ENCODE measurements at places on chromosomes 7 and 10.

DNA sequence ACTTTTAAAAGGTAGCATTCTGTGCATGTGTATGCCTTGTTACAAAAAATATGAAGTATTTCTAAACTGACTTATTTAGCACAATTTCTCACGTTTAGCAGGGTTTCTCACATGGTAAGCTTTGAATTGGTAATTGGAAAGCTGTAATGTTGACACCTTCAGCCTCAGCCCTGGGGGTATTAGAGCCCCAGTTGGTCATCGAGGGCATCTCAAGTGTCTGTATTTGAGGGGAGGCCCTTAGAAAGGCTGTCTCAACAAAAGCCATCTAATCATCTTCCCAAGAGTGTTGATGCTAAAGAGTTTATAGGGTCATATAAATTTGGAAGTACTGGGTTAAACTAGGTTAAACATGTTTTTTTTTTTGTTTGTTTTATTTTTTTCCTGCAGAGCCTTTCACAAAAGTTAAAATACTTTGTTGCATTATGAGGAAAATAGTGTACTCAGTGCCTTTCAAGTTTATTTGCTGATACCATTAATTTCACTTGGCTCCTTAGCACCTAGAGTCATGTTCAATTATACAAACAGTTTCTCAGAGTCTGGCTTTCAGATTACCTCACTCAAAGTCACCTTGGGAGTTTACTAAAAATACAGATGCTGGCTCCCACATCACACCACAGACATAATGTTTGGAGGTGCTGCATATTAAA is 134.0 kb downstream of the CD36 start:
- DNase-seq: peak; percentile 38

GRCh38 chr7:108418946-108419345 is 37.3 kb downstream of the NRCAM start:
- DNase-seq: no peak

DNA sequence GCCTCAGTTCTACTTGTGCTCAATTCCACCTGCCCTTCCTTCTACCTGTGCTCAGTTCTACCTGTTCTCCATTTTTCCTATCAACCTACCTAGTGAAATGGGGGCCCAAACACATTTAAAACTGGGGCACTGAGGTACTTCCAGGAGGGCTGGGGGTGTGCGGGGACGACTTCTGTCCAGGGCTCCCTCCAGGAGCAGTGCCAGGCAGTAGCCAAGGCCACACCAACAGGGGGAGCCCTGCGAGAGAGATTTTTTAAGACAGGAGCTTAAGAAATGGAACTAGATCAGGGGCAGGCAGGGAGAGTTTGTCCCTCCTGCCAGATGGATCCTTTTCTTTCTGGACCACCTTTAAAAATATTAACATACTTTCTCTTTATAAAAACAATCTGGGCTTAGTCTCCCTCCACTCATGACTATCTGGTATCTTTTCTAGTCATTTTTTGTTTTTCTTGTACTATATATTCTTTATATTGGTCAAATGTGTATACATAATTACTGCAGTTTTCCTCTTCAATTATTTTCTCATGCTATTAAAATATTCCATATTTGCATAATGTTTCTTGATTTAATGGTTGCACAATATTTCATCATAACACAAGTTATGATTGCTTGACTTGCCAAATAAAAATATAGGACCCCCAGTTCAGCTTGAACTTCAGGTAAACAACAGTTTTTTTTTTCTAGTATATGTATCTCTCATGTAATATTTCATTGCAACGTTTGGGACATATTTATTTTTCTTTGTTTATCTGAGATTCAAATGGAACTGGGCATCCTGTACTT is 47.3 kb upstream of the INSYN2A start:
- DNase-seq: peak; percentile 22

GRCh38 chr10:29613791-29614190 is 21.0 kb downstream of the SVIL start:
- no peak for DNase-seq

- DNase-seq: no peak
Observed at GRCh38 chr7:44700322-44700721, 48.3 kb upstream of the ZMIZ2 start.

Measured in M059J (cell line).